ENCODE measurements at places on chromosomes 1 and 21.

DNA sequence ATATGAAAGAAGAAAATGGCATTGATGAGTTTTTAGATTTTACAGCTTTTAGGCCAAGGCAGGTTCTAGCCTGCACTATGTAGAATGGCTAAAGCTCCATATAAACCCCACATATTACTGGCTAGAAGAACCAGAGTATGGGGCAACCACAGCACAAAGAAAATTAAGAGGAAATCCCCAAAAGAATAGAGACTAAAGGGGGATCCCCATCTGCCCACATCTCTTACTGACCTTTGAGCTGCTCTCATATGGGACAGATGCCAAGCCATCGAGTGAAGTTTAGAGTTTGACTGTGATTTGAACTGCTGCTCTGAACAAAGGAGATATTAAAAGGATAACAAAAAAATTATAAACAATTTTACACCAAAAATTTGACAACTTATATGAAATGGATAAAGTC is 102.2 kb upstream of the HAO2 start:
- no peak for DNase-seq

- no peak for DNase-seq
Measured at GRCh38 chr1:185363205-185363604, 46.2 kb upstream of the IVNS1ABP start.

DNA sequence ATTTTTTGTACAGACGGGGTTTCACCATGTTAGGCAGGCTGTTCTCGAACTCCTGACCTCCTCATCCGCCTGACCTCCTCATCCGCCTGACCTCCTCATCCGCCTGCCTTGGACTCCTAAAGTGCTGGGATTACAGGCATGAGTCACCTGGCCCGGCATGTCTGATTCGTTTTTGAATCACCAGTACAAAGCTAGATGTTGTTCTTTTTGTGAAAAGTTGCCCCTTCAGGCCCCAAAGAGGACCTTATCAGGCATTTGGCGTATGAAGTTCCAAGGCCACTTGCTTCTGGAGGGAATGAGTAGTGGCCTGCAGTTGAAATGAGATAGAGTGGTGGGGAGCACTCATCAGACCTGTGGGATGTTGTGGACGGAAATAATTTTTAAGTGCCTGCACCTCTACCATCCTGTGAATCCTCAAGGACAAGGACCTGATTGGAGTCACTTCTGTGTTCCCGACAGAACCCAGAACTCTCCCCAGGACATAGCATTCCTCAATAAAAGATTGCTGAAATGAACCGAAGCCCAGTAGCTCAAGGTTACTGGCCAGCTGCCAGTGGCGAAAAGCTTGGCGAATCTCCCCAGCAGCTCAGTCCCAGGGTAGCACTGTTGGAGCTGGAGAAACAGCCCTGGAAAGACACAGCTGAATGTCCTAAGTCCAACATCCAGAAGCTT is 50.1 kb downstream of the NDUFS5 start:
- peak; percentile 51 for DNase-seq

DNA sequence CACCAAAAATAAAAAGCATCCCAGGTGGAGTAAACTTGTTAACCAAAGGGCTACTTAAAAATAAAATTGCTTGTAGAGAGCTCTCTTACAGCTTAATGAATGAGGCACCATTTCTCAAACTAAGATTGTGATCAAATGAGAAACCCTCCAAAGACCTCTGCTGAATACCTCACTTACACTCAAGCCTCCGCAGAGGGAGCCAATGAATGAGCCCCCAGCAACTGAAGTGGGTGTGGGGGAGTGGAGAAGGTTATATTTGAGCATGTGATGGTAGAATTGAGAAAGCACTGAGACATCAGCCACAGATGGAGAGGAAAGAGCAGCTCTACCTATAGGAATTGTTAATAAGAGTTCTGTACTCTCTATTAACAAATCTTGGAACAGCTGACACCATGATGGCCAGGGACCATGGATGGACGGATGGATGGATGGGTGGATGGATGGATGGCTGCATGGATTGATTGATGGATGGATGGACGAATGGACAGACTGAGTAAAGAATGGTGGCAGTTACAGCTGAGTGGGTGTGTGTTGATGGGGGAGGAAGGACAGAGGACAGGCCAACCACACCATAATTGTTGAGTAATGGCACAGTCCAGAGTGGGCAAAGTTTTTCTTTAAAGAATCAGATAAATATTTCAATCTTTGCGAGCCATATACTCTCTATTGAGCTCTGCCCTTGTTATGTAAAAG is 20.3 kb upstream of the TIAM1 start:
- no peak for DNase-seq

GRCh38 chr21:44960141-44961092 is 20.6 kb downstream of the SLX9 start:
- DNase-seq = no peak

All from astrocyte of the spinal cord (primary cell).